ENCODE measurements at places on chromosomes 16 and 17.

DNA sequence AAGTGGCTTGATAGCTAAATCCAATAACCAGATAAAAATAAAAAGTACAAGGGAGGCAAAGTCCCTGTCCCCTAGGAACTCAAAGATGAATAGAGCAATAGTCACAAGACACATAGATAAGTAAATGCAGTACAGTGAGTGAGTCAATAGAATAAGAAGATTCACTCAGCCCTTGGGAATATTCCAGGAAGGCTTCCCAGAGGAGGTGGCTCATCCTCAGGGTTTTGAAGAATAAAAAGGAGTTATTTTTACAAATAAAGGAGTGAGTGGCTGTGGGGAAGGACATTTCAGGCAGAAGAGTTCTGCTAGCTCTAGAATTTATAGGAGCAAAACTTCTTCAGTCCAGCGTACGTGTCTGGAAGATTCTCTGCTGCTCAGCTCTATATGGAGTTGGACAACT lies 177.4 kb upstream of the SDK2 start:
- DNase-seq = no peak

- DNase-seq = peak; percentile 60
These were observed at the start of gene MAP3K14 for GRCh38 chr17:45316434-45317110. TSS of gene MAP3K14 (minus strand) at chr17:45317020. CDS start at chr17:45290745, 26,275 bp downstream.

DNA sequence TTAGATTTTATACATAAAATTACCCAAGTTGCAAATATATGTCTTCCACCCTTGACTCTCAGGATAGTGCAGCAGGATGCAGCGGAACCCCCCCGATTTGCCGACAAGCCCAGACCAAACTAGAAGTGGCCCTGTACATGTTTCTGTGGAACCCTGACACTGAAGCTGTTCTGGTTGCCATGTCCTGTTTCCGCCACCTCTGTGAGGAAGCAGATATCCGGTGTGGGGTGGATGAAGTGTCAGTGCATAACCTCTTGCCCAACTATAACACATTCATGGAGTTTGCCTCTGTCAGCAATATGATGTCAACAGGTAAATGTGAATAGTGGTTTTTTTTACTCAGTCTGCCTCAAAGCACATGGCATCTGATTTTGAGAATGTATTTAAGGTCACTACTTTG lies 70.7 kb downstream of the OMG start:
- DNase-seq = no peak

GRCh38 chr17:16427020-16427419 lies 11.6 kb downstream of the TRPV2 start:
- no peak for DNase-seq

DNA sequence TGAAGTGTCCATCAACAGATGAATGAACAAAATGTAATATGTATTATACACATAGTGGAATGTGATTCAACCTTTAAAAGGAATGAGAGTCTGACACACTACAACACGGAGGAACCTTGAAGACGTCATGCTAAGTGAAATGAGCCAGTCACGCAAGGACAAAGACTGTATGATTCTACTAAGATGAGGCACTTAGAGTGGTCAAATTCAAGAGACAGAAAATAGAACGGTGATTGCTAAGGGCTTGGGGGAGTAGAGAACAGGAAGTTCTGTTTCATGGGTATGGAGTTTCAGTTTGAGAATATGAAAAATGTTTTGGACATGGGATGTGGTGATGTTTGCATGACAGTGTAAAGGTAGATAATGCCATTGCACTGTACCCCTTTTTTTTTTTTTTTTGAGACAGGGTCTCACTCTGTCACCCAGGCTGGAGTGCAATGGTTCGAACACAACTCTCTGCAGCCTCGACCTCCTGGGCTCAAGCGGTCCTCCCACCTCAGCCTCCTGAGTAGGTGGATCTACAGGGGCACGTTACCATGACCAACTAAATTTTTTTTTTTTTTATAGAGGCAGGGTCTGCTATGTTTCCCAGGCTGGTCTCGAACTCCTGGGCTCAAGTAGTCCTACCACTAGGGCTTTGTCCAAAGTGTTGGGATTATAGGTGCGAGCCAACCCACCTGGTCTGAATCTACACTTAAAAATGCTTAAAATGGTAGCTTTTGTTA lies 2.9 kb upstream of the CCDC102A start:
- DNase-seq = no peak
